ENCODE measurements at places on chromosomes 6 and 20.

DNA sequence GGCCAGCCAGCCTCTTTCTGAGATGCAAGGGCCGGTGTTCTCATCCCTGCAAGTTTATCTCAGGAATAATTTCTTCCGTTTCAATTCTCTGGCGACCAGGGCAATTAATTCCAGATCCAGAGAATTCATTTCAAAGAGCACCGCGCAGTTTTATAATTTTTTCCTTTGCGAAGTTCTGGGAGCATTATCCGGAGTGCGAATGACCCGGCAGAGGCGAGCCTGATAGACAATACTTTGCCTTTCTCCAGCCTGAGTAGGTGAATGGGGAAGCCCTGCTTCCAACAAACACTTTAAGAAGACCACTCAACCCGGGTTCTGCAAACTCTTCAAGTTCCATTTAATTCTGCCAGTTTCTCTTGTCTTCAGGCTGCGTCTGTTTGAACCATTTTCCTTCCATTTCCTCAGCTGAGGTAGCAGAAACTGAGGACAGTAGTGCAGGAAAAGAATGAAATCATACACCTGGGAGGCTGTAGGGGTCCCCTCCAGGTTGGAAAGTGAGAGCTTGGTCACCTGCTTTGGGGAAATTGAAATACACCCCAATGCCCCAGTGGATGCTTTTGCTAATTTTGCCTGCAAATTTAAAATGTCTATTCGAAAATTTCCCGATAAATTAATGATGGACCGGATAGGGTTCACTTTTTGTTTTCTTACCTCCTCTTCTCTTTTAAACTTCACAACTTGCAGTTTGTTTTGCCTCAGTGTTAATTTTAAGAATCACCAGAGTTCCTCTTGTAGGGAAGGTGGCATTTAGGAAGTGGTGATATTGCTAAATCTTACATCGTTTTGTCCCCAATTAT is 1.1 kb downstream of the VGLL2 start:
- DNase-seq, result no peak

GRCh38 chr6:41618598-41618997 is 19.7 kb upstream of the MDFI start:
- no peak for DNase-seq

DNA sequence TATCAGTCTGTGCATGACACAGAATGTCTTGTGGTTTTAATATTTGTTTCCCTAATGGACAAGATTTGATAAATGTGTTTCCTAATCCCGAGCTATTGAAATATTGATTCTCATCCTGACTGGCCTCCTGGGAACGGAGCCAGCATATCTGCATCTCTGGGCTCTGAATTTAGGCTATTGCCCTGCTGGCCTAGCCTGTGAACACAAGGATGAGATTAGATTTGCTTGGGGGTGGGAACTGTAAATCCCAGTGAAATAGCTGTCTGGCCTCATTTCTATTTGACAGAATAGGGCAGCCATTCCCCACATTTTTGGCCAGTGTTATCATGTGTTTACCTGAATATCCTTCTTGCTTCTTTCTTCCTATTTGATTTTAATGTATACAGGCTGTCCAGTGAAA is 198.4 kb upstream of the SOX4 start:
- DNase-seq, result no peak

DNA sequence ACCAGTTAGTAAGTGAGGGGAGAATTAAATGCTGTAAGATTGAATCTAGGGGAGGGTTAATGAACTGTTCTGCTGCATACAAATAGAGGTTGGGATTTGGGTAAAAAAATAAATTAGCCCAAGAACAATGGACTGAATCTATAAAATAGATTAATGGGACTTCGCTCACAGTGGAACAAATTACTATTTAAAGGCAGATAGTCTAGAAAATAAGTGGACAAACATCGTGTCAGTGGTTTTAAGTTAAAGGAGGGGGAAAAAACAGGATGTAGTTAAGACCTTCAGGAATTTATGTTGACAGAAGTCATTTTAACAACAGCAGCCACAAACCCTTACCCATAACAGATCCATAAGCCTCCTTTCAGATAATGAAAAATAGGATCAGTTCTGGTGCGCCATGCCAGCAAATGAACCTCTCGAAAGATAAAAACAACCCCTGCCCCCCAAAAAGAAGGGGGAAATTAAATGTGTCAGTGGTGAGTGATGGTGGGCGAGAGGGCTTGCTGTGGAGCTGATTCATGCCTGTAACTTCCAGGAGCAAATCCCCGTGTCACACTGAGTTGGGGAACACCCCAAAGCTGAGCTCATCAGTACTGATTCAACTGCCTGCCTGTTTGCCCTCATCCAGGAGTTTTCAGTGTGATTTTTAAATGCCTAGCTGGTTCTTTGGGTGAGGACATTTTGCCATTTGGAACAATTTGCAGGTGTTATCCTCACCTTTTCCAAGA is 86.8 kb downstream of the PPP1R14C start:
- no peak for DNase-seq

DNA sequence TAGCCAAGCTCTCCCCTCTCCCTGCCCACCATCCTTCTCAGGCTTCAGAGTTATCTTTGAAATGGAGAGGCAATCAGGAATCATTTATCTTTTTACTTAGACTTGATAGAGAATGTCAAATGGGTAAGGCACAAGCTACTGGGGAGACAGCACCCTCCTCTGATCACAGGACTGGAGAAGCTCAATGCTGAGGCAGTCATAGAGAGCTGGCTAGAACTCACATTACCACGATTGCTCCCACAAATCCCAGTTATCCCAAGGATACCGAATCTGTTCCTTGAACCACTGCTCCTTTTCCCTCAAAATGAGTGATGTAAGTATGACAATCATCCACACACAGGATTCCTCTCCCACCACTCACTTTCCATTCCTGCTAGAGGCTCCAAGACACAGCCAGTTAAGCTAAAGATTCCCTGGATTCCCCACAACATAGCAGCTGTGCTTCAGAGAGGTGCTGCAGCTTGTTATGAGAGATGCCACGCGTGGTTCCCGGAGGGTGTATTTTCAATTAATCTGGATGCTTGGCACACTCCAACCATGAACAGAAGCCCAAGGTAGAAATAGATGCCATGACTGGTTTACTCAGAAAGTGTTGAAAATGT is 96.2 kb upstream of the VGLL2 start:
- no peak for DNase-seq

Measured in T follicular helper cell (primary cell).